ELF-1 (cell line): ENCODE measurements at places on chromosomes 11 and 22.

DNA sequence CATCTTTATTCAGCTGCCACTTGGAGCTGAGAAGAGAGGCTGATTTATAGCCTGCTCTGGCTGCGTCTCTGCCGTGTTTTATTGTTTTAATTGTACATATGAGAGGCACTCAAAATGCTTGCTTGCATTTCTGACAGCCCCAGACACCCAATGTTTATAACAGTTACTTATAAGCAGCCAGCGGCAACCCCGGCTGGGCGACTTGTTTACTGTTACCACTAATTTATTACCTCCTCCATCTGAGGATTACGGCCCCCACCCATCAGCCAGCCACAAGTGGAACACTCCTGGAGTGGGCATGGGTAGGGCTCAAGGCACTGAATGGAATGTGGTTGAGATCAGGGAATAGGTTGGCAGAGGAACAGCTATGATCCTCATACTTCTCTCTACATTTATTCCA is 61.2 kb downstream of the CLPB start:
- no peak for DNase-seq

DNA sequence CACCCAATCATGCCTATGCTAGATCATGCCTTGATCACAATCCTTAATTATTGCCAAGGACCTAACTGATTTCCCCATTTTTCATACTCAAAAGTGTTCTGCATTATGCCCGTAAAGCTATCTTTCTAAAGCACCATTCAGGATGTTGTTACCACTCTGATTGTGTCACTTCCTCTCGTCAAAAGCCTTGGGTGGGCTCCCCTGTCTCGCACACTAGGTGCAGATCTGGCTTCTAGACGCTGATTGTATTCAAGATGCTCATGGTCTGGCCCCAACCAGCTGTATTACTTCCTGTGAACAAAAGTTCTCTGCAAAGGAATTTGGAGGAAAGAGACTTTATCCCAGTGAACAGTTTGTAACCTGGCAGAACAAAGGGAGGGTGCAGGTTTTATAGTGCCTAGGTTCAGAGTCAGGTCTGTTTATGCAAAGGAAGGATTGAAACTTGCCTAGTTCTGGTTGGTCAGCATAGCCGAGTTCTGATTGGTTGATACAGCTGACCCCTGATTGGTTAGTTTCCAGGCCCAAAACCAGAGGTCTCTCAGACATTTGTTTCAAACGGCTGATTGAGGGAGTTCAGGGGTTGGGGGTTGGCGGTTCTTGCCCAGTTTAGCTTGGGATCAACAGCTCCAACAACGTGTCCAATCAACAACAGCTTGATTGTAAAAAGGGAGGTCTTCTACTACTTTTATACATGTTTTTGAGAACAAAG is 25.4 kb downstream of the ATG13 start:
- peak; percentile 18 for DNase-seq

DNA sequence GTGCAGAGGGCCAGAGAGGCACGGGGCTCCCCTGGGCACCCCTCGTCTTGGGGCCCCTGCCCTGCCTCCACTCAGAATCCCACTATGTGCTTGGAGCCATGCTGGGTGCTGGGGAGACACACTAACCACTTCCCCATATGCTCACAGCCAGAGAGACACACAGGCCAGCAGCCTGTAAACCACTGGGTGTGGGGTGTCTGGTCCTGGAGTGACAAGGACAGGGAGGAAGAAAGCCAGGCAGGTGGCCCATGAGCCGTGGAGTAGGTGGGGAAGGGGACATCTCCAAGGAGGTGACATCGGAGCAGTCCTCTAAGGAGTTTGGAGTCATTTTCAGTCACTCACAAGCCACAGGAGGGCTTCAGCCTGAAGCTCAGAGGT is 58.9 kb downstream of the CDKN1C start:
- DNase-seq = no peak

- no peak for DNase-seq
These were observed 61.4 kb upstream of the CTSC start for GRCh38 chr11:88398791-88399570.

- DNase-seq = no peak
These were observed 323.7 kb upstream of the NARS2 start for GRCh38 chr11:78898266-78898775.
